ENCODE measurements at places on chromosomes 2 and 18. TPM values are rescaled to one million over a fixed set of nuclear protein-coding genes. Genes with fewer than 3 reads are reported as not detected.

Gene KLHL30
- 0.80 TPM for total RNA-seq

Gene SIX2
- 11.9 TPM for total RNA-seq

Gene LBX2
- 0.76 TPM for total RNA-seq

Gene DCC
- total RNA-seq = not detected

Gene ALKAL2
- total RNA-seq = not detected

Gene SPR
- 33.6 TPM for total RNA-seq

Gene RSAD2
- total RNA-seq = not detected

Gene ADAM23
- 8.9 TPM for total RNA-seq

Gene CFAP65
- not detected for total RNA-seq

Measured in PC-9 (cell line).